SHP77 (cell line): ENCODE measurements at places on chromosomes 7 and 10.

GRCh38 chr7:31076051-31076450, 23.9 kb downstream of the ADCYAP1R1 start:
- no peak for DNase-seq

DNA sequence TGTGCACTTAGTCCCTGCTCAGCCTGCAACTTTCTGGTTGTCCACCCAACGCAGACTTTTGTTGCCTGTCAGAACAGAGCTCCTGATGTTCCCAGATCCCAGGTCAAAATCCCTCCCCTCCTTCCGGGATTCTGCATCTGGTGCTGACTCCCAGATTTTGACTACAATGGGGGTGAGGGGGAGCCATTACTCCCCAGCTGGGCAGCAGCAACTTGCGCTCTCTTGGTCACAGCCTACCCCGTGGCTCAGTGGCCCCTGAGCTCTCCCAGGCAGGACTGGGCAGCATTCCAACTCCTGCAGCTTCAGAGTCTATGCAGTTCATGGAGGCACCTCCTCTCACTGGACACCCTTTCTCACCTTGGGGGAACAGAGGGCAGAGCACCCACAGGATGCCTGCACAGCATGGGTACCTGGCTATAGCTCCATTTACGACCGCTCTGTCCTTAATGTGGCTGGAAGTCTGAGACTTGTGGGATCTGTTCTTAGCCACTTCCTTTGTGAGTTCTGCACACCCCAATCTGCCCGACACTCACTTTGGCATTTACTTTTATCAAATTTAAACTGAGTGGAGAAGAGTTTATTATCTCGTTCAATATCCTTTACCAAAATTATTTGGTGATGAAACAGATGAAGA, 545.5 kb upstream of the MGMT start:
- no peak for DNase-seq

GRCh38 chr10:24952143-24952706, at the start of gene PRTFDC1:
TSS of gene PRTFDC1 (minus strand) at chr10:24952606. CDS start at chr10:24952575, 31 bp downstream.
- peak; percentile 14 for DNase-seq

DNA sequence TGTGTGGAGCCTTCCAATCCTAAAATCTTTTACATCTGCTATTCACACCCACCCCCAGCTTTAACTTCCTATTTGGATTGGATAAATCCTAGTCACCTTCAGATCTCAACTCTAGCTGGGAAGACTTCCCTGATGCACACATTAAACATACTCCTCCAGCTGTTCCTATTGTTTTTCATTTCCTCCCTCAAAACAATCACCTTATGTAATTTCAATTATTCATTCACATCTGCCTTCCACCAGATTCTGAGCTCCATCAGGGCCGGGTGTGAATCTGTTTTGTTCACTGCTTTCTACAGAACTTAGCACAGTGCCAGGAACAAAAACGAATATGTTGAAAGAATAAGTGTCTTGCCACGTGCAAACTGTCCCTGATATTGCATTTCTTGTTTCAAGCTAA, 497.4 kb downstream of the PLXDC2 start:
- DNase-seq = no peak
